ENCODE measurements at places on chromosomes 6 and 20. TPM values are rescaled to one million over a fixed set of nuclear protein-coding genes. Genes with fewer than 3 reads are reported as not detected.

The ADTRP gene
- 0.83 TPM for total RNA-seq

The TINAG gene
- total RNA-seq = not detected

The KCNS1 gene
- total RNA-seq = 0.54 TPM

The HLA-G gene
- total RNA-seq = not detected

The CDS2 gene
- 47.1 TPM for total RNA-seq

The WFDC5 gene
- total RNA-seq = not detected

The KCNK16 gene
- not detected for total RNA-seq

The RIPOR2 gene
- 0.83 TPM for total RNA-seq

The SEMG1 gene
- total RNA-seq = not detected

- peak; percentile 19 for DNase-seq
These were observed 146.9 kb downstream of the MACROD2 start for GRCh38 chr20:14142171-14142570.

DNA sequence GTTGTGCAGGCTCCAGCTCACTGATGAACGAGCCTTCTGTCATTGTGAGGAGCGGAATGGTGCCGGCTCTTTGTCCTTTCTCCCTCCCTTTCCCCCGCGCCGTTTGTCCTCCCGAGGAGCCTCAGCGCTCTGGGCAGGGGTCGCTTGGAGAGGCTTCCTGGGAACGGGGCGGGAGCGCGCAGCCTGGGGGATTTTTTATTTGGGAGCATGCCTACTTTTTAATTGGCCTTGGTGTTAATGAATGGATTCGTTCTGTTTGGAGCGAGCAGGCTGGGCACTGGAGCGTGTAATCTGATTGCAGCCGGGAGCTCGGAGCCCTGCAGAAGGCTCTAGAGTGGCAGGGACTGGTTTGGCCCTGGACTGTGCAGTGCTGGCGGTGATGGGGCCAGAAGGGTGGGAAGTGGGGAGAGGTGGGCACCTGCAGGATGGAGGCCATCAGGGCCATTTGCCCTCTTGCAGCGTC is 118.8 kb downstream of the CDH4 start:
- DNase-seq = no peak

DNA sequence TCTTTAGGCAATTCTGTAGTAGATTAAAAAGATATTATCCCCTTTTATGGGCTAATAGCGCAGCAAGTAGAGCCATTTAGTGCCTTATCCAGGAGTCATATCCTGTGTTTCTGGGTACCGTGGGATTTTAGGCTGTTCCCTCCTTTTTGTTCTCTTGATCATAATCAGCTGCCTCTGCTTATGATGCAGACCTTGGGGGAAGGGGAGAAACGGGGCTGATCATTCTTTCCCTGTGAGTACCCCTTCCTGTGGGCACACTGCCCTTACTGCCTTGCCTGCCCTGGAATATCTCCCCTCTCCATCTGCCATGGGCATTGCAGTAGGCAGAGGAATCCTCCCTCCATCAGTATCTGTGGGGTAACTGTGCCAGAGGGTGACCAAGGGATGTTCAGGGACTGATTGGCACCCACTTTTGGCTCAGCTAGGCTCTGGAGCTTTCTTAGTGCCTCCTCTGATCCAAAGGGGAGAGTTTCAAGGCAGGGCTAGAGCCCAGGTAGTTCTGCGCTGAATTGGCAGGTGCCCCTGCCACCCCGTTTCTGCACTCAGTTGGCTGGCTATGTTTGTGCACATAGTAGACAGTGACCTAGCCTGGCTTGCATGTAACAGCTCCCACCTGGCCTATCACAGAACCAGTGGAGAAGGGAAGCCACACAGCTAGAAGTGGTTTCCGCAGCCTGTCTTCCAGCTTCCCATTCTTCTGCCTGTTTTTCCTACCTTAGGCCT is 103.3 kb downstream of the FIG4 start:
- peak; percentile 88 for DNase-seq

- DNase-seq = no peak
These were observed 1.9 kb downstream of the DHX16 start for GRCh38 chr6:30670760-30671527.

DNA sequence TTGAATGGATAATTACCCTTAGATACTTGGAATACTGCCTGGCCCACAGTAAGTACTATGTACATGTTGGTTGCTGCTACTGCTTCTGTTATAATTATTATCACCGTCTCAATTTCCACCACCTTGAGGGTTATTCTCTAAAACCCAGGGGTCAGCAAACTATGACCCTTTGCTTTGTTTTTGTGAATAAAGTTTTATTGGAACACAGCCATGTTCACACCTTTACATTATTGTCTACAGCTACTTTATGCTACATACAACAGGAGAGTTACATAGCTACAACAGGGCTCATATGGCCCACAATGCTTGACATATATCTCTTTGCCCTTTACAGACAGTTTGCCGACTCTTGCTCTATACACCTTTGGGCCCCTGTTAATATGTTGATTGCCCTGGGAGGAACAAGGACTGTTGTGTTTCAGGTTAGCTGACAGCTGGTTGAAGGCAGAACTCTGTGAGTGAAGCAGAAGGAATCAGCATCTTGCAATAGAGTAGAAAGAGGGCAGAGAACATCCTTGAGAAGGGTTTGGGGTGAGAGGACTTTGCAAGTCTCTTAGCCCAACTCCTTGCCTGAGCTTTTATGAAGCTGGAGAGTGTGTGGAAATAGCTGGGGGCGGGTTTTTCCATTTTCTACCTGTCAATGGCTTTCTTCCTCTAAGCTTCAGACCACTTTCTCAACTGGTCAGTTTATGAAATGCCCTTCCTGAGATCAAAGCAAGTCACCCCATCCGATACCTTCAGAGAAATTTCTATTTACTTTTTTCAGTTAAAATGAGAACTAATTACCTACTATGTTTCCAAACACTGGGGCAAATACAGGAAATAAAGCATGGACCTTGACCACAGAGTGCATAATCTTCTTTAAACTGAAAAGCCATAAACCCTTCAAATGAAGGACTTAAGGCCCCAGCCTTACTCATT is 3.5 kb upstream of the MEP1A start:
- no peak for DNase-seq

GRCh38 chr6:93721386-93722048 is 302.2 kb upstream of the EPHA7 start:
- no peak for DNase-seq

- no peak for DNase-seq
These were observed 78.0 kb upstream of the ELOVL5 start for GRCh38 chr6:53426667-53427270.

DNA sequence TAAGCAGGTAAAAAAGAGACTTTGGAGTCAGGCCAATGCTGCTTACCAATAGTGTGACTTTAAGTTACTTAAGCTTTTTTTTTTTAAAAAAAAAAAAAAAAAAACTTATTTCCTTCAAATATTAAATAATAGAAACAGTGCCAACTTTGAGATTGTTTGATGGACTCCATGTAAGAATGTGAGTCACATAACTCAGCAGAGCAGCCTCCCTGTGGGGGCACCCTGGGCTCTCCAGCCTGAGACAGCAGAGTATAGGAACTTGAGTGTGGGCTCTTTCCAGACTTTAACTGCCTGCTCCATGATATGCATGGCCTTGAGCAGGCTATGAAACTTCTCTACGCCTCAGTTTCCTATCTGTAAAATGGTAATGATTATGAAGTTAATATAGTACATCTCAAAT is 113.3 kb upstream of the SAMD5 start:
- DNase-seq = peak; percentile 46

- no peak for DNase-seq
These were observed 38.8 kb downstream of the EZR start for GRCh38 chr6:158780246-158780884.

- DNase-seq = no peak
These were observed 24.7 kb downstream of the DACT2 start for GRCh38 chr6:168294901-168295300.

- no peak for DNase-seq
These were observed 41.5 kb downstream of the CD164 start for GRCh38 chr6:109340811-109341210.

GRCh38 chr20:44886828-44887227 is 1.3 kb downstream of the YWHAB start:
- DNase-seq = no peak

DNA sequence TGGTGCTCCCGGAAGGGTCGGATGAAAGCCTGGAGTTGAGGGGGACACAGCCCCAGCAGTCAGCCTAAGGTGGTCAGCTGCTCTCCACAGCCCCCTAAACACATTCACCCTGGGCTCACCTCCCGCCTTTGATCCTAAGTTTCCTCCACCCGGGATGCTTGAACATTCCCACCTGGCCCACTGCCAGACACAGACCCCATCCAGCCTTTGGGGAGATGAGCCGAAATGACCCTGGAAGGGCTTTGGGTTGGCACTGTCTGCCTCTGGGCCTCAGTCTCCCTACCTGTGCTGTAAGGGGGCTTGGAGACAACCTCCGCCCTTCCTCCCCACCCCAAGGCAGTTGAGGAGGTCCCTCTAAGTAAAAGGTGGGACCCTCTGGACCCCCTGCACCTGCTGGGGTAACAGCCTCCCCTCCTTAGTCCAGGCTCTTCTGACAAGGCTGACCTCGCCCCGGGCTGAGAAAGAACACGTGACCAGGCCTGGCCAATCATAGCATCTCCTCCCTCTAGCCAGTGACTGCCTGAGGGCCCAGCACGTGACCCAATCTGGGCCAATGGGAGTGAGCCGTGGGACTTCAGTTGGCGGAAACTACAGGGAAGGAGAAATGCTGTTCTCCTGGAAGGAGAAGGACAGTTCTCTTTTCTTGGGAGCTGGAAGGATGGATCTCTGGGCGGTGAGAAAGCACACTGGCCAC is 16.9 kb upstream of the UBE2V1 start:
- DNase-seq = peak; percentile 27

DNA sequence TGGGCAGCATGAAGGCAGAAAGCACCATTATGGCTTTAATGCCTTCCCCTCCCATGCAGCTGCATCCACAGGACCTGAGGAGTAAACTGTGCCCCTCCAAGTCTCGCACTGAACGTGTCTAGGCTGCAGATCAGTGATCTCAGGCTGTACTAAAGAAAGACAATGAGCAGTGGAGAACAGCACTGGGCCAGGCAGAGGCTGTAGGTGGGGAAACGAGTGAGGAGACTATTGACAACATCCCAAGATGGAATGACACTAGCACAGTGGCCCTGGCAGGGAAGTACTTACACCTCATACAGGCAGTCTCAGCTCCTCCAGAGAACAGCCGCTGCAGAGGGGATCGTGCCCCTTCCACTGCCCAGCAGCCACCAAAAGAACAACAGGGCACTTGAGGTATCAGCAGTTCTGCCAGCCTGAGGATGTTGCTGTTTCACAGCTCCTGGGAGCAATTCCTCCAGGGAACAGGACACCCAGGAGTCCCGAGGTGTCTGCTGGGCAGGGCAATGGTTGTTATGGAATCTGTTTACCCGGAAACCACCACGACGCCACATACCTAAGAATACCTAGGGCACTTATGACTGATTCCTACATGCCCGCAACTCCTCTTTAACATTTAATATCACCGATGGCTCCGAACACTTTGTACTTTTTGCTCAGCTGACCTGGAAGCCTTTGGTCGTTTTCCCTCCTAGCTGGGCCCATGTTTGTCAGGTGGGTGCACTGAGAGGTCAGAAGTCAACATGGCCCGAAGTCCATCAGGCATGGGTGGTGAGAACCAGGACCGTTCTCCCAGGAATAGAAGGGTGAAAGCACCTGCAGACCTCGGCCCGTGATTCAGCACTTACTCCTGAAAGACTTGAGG is 79.1 kb downstream of the SLC22A23 start:
- peak; percentile 39 for DNase-seq

DNA sequence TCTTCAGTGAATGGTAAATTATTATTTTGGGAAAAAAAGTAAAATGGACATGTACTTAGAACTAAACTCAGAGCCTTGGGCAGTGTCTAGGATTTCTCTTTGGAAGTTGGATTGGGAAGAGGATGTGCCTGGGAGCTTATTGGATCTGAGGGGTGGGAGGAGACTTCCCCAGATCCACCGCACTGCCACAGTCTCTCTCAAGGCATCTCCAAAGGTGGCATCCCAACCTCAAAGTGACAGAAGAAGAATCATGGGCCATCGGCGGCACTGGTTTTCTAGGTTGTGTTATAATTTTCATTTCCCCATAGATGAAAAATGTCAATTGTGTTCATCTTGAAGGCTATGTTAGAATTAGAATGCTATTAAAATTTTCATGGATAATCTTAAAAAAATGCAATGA is 66.8 kb upstream of the CD93 start:
- DNase-seq = no peak

DNA sequence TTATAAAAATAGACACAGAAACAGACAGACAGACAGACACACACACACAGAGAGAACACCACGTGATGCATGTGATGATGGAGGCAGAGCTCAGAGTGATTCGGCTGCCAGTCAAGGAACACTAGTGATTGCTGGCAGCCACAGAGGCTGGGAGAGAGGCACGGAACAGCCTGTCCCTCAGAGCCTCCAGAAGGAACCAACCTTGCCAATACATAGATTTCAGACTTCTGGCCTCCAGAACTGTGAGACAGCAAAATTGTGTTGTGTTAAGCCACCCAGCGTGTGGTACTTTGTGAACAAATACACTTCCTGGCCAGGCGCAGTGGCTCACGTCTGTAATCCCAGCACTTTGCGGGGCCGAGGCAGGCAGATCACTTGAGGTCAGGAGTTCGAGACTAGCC is 9.5 kb upstream of the PARD6B start:
- DNase-seq = no peak

DNA sequence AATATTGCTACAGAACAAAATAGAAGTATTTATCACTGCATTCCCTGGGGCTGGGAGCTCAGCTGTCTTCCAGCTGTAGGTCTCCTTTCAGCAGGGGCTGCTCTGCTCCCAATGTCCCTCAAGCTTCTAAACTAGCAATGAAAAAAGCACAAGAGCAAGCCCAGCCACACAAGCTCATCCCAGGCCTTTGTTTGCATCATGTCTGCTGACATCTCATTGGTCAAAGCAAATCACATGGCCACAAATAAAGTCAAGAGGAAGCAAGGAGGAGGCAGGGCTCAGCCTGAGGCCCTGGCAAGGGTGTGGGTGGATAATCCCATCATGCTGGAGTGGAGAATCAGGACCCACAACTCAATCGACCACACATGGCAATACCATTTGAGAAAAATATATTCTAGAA is 2.2 kb upstream of the BFSP1 start:
- DNase-seq = peak; percentile 60

DNA sequence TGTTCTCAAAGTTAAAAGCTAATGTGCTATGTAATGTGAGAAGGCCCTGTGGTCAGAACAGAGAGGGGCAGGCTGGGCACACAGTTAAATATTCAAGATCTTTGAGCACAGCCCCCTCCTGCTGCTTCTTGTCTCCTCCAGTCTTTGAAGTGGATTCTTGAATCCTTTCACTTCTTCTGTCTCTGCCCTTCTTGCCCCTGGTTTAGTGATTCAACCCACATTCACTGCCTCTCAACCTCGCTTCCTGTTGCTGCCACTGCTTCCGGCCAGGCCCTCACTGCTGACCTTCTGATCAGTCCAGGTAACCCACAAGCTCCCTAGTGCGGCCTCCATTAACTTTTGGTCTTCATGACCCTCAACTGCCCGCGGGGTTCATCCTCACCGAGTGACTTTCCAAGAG is 417.3 kb upstream of the NOX3 start:
- DNase-seq = no peak

DNA sequence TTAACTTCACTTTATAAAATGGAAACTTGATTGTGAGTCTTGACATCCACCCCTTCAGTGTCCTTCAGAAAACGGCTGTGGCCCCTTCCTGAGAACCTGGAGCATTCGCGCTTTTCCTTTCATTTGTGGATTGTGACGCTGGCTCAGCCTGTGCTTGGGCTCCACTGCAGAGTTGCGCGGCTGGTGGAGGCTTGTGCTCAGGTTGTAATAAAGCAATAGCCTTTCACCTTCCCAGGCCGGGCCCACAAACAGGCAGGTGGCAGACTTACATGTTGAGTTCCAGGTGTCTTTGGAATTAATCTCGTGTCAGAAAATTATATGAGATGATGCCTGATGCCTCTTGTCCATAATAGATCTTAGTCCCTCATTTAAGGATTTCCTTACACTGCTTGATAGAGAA is 199.9 kb downstream of the CDH4 start:
- DNase-seq = no peak

All from IMR-90 (cell line).